Ecto neural progenitor cell (in vitro differentiated cells): ENCODE measurements at places on chromosomes 5 and 9.

DNA sequence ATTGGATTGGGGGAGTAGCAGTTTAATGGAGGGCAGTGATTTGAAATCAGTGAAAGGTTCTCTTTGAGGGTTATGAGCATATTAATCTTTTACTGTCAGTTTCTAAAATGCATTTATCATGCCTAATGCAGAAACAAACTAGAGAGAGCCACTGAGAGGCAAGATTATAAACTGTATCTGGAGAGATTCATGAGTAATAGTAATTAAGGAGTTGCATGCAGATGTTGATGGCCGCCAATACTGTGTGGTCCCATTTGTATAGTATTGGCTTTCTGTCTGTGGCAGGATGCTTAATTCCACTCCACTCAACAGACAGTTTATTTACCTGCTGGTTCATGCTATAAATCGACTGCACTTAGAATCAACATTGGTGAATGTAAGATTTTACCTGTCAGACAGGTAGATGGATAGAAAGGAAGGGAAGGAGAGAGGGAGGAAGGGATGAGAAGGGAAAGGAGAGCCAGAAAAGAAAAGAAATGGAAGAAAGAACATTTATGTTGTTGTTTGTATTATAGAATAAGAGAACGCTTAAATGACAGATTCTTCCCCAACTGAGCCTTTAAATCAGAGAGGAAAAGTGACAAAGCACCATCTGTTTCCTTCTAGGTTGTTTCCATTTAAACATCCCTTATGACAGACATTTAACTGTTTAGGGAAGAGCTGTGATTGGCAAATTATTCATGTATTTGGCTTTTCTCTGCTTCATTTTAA is 146.5 kb downstream of the PAM start:
- DNase-seq, result no peak

GRCh38 chr9:38022995-38023394 is 46.0 kb downstream of the SHB start:
- DNase-seq, result no peak

GRCh38 chr5:118857700-118858099 is 130.6 kb downstream of the DTWD2 start:
- DNase-seq, result no peak

GRCh38 chr9:104091708-104092107 is 2.4 kb upstream of the SMC2 start:
- no peak for DNase-seq

- DNase-seq, result no peak
Observed at GRCh38 chr9:38125889-38126288, 56.9 kb upstream of the SHB start.

DNA sequence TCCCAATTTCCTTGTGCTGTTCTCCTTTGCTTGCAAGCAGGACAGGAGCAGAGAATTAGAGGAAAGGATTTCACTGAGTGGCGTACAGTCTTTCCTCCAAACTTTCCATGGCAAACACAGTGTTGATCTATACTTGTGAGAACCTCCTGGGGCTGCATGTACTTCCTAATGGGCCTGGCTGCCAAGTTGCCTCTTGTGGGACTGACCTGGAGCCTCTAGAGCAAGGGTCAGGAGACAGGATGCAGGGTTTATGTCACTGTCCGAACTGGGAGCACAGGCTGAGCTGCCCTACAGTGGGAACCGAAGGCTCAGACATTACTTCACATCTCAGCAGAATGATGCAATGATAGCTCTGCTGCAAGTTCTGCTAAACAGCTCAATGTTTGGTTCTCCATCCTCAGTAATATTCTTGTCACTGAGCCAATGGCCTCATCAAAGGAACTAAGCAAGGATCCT is 102.3 kb downstream of the ENC1 start:
- no peak for DNase-seq

GRCh38 chr9:84271531-84271900 is 69.0 kb downstream of the SLC28A3 start:
- peak; percentile 69 for DNase-seq

- no peak for DNase-seq
Observed at GRCh38 chr9:84748112-84748511, 78.6 kb downstream of the NTRK2 start.

DNA sequence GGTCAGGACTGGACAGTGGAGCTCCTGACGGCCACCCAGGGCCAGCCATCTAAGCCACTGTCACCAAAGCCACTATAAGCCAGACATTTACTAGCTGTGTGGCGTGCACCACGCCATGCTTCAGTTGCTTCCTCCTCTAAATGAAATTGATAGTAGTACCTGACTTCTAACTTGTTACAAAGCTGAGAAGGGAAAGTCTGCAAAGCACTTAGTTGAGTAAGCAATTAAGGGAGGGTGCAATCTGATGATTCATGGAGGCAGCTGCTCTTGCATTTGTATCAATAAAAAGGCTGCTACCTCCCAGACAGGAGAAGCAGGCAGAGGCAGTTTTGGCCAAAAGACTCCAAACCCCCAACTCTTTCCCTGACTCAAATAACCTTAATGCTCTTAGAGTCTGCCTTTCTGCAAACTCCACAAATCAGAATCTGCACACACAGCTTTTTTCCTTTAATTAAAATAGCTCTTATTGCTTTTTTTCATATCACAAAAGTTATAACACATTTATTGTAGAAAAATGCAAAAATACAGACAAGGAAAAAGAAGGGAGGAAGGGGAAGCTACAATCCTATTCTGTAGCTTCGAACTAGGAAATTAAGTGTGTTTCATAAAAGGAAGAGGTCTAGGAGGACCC is 19.3 kb upstream of the RAPGEF1 start:
- no peak for DNase-seq

DNA sequence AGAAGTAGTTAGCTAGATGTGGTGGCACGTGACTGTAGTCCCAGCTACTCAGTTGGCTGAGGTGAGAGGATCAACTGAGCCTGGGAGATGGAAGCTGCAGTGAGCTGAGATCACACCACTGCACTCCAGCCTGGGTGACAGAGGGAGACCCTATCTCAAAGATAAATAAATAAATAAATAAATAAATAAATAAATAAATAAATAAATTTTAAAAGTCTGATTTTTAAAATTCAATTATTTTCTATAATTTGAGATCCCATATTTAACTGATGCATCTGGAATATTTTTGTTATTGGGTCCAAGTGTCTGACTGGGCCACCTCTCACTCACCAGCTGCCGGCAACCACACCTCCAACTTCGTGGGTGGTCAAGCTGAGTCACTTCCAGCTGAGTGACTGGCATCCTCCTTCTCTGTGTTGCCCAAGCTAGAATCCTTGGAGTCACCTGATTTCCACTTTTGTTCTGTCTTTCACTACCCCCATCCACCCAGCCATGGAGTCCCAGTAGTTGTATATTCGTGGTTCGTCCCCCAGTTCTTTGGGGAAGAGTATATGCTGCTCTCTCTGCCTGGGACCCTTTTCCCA is 70.9 kb downstream of the EGFLAM start:
- no peak for DNase-seq

- DNase-seq, result no peak
Observed at GRCh38 chr9:123643518-123643917, 286.4 kb downstream of the DENND1A start.

GRCh38 chr5:76594107-76594506 is 29.1 kb downstream of the F2RL2 start:
- no peak for DNase-seq

GRCh38 chr9:2798423-2798822 is 45.5 kb downstream of the PUM3 start:
- DNase-seq, result no peak

- no peak for DNase-seq
Observed at GRCh38 chr5:120367896-120368634, 96.0 kb upstream of the PRR16 start.

DNA sequence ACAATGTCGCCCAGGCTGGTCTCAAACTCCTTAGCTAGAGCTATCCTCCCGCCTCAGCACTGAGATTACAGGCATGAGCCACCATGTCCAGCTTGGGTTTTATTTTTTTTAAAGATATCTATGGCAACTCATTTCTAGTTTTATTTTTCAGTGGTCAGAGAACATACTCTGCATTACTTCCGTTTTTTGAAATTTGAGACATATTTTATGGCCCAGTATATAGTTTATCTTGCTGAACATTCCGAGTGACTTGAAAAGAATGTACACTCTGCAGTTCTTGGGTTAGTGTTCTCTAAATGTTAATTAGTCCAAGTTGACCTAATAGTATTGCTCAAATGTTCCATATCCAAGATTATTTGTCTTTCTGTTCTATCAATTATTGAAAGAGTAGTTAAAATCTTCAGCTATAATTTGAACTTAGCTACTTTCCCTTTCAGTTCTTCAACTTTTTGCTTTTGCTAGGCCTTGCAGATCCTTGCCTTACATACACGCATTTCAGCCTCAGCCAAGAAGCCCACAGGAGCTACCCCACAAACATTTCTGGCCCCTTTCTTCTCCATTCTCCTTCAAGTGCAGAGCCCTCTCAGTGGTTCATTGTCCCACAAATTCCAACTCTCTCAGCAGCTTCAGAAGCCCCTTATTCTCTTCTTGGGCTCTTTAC is 22.3 kb upstream of the SNAPC3 start:
- no peak for DNase-seq

DNA sequence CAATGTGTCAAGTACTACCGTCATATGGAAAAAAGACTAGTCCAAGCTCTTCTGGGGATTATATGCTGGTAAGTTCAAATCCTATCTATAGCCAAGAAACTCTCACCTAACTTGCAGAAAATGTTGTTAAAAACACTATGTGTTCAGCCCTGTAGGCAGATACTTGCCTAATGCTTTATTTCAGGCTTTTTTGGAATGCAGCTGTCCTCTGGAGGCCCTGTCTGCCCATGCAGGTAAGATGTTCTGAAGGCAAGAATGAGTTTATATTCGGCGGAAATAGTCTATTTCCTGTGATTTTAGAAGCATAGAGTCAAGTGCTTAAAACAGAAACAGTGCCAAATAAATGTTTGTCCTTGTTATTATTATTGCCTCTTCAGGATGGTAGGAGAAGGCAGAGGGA is 34.3 kb upstream of the PPP2R2B start:
- no peak for DNase-seq

- peak; percentile 69 for DNase-seq
Observed at GRCh38 chr5:88883836-88884607, 1.0 kb upstream of the MEF2C start.

DNA sequence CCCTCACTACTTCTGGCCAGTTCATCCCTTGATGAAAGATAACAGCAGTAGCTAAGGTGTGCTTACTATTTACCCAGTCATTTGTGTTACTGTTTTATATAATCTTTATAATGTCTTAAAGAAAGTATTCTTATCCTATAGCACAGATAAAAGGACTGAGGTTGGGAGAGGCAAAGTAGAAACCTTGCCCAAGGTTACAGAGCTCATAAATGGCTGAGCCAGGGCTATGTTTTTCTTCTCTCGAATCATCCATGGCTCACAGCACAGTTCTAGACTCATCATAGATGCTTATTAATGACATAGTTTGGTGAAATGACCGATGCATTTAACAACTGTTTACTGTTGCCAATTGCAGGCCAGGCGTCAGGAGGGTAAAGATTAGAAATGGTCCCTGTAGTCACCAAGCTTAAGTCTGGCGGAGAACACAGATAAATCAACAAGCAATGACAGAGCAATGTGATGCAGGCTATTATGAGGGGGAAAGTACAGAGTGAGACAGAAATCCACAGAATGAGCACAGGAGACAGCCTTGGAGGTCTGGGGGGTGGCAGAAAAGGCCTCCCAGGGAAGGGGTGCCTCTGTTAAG is 65.6 kb upstream of the ZNF622 start:
- no peak for DNase-seq

DNA sequence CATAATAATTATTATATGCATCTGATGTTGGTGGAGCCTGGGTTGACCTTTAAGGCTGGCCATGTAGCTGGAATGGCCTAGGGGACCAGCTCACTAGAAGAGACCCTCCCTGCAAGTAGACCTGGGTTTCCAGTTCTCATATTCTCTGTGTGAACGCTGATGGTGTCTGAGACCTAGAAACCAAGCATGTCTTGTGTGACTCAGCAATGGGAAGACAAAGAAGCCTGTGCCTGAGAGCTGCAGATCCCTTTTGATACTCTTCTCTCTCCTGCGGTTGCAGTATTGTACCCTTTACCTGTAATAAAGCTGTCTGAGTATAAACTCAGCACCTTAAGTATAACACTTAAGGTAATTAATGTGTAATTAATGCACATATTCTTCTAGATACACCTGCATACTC is 22.2 kb downstream of the C9orf152 start:
- no peak for DNase-seq

- DNase-seq, result no peak
Observed at GRCh38 chr5:146671561-146672295, 155.7 kb upstream of the GPR151 start.

- DNase-seq, result no peak
Observed at GRCh38 chr5:68182094-68182493, 33.5 kb upstream of the PIK3R1 start.

DNA sequence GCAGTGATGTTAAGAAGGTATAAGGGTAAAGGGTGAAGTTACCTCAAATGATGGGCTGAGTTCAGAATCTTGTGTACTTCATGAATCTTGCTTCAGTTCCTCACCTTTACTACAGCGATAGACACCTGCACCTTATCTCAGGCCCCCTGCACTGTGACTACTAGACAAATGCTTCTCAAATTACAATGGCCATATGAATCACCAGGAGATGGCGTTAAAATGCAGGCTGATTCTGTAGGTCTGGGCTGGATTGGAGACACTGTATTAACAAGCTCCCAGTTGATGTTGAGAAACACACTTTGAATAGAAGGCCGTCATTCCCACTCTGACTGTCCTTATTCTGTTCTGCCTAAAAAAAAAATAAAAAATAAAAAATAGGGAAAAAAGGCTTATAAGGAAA is 29.8 kb downstream of the TARS1 start:
- DNase-seq, result no peak

DNA sequence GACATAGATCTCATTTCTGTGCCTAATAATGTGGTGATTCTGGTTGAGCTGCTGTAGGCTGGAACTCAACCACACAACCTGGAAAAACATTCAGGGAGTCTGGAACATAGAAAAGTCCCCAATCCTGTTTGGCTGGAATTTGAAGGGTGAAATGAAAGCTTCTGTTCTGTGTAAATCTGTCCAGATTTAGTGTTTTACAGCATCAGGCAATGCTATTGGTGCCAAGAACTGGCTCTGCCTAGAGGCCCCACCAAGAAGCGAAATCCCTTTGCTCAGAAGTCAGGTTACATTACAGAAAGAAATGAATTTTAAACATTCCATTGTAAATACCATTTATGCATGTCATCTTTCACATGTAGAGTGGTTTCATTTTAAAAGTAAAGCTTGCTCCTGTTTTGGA is 56.3 kb downstream of the TMEM174 start:
- DNase-seq, result no peak

DNA sequence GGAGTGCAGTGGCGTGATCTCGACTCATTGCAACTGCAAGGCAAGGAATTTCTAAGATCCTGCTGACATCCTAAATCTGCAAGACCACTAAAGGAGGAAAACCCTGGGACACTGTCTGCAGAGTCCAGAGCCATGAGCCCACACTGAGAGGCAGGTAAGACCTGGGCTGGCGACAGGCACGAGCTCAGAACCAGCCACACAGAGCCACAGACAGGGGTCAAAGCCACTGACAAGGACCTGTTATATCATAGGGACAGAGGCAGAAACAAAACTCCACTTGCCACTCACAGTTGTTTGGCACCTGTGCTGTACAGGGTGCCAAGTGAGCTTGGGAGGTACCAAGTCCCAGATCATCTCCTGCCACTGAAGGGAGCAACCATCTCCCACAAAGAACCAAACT is 34.2 kb downstream of the IPPK start:
- no peak for DNase-seq
